ENCODE measurements at places on chromosomes 3 and 15. TPM values are rescaled to one million over a fixed set of nuclear protein-coding genes. Genes with fewer than 3 reads are reported as not detected.

The ZNF770 gene
- 52.9 TPM for total RNA-seq

The NAA80 gene
- total RNA-seq: 10.7 TPM

The SLC22A13 gene
- total RNA-seq: 0.16 TPM

The RBPMS2 gene
- 8.2 TPM for total RNA-seq

The ZPLD1 gene
- total RNA-seq: 1.2 TPM

The CLPX gene
- total RNA-seq: 48.2 TPM

The PLSCR5 gene
- not detected for total RNA-seq

The LMAN1L gene
- not detected for total RNA-seq

The TTLL13 gene
- 0.54 TPM for total RNA-seq

The ULK3 gene
- total RNA-seq: 36.1 TPM

DNA sequence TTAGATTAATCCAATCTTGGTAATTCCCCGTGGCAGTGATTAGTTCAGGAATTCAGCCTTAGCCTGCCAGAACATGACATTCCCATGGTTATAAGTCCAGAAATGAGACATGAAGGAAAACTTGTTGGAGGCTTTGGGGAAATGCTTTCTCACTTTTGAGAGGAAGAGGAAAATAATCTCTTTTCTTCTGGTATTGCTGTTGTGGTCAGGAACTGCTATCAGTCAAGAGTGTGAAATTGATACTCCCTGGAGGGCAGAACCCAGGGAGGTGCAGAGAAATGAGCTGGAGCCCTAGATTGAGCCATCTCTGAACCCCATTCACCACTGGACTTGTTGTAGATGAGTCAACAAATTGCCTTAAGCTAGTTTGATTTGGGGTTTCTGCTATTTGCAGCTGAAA lies 38.6 kb upstream of the APH1B start:
- H3K36me3 ChIP-seq: no peaks in the 10 kb centered on the region
- peaks cover 6% of the 10 kb centered on the region for H3K4me1 ChIP-seq
- H3K27me3 ChIP-seq: no peaks in the 10 kb centered on the region
- no peak overlapping the region for H3K27ac ChIP-seq
- DNase-seq: no peak
- H3K4me3 ChIP-seq: no peak overlapping the region

GRCh38 chr3:171614318-171614921 lies 154.2 kb upstream of the TNIK start:
- peaks cover 5% of the 10 kb centered on the region for H3K4me1 ChIP-seq
- no peak overlapping the region for H3K4me3 ChIP-seq
- peak overlapping the region; percentile 51 for H3K27ac ChIP-seq
- DNase-seq: peak; percentile 72

DNA sequence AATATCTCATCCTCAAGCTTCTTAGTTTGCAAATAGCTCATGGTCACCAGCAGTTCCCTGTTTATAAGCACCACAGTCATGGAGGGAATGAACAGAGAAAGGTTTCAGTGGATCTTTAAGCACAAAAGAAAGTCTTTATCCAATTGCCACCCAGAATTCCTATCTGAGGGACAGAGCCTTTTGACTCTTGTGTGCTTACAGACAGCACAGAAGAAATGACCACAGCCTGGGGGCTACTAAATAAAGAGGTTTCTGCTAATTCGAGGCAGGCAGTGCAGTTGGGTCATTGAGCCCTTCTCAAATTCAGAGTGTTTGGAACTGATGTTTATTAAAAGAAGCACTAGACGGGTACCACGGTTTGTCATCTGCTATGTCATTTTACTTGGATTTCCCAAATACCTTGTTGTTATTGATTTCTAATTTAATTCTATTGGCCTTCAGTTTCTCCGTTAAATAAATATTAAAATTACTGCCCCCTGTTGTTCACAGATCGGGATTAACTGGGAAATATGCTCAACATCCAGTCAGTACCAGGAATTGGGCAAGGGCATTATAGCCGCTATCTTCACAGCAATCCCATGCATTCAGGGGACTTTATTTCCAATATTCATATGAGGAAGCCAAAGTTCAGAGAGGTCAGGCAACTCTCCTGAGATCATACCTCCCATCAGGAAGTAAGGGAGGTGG lies 3.6 kb downstream of the PRICKLE2 start:
- DNase-seq: no peak
- H3K27ac ChIP-seq: no peak overlapping the region
- H3K4me3 ChIP-seq: no peak overlapping the region

DNA sequence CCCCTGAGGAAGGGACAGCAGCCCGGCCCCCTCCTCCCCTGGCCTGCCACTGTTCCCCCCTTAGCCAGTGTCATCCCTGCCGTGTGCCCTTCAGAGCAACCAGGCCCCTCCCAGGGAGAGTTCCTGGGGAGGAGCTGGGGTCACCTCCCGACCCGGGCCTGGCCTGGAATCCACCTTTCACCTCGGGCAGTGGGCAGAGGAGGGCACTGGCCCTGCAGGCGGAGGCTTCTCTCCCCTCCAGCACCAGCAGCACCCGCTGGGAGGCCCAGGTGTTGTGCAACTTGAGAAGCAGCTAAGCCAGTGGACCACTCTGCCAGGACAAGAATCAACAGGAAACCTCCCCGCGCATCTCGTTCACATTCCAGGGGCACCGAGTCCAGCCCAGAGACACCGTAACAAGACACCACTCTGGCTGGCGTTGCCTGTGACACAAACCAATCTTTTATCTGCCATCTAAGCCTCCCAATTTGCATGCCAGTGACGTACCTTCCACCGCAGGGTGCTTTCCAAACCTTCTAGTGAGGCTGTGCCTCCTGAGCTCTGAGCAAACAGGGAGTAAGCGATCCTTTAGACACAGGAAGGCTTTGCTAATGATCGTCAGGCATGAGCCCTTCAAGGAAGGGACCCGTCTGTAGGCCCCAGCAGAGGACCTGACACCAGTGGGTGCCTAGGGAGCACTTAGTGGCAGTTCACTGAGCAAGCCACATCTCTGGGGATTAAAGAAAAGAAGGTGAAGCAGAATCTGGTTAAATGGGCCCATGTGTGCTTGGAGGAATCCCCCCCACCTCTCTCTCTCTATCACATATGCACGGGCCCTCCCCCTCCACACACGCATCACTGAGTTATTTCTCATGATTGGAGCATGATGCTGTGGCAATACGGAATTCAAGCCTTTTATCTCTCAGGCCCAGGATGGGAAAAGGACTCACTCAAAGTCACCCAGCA lies 98.9 kb upstream of the TLE3 start:
- H3K4me1 ChIP-seq: peaks cover 6% of the 10 kb centered on the region
- H3K27me3 ChIP-seq: no peaks in the 10 kb centered on the region
- peak overlapping the region; percentile 64 for H3K27ac ChIP-seq
- no peaks in the 10 kb centered on the region for H3K36me3 ChIP-seq
- peak; percentile 92 for DNase-seq

DNA sequence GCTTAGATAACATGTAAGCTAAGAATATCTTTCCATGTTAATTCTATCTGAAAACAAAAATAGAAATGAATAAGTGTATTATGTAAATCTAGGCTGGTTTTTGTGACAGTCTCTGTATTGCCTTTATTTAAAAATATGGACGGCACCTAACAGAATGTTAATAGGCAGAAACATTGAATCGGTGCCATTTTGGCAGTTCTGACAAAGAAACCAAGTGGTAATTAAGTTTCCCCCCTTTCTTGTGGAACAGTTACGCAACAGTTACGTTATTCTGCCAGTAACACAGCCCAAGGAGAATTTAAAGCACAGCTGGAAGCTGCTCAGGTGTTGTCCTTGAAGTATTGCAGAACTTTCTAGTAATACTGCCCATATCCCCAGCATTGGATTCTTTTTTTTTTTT lies 21.5 kb downstream of the LARS2 start:
- no peak overlapping the region for H3K4me3 ChIP-seq
- H3K27me3 ChIP-seq: no peaks in the 10 kb centered on the region
- no peak overlapping the region for H3K27ac ChIP-seq
- peaks cover 11% of the 10 kb centered on the region for H3K4me1 ChIP-seq

DNA sequence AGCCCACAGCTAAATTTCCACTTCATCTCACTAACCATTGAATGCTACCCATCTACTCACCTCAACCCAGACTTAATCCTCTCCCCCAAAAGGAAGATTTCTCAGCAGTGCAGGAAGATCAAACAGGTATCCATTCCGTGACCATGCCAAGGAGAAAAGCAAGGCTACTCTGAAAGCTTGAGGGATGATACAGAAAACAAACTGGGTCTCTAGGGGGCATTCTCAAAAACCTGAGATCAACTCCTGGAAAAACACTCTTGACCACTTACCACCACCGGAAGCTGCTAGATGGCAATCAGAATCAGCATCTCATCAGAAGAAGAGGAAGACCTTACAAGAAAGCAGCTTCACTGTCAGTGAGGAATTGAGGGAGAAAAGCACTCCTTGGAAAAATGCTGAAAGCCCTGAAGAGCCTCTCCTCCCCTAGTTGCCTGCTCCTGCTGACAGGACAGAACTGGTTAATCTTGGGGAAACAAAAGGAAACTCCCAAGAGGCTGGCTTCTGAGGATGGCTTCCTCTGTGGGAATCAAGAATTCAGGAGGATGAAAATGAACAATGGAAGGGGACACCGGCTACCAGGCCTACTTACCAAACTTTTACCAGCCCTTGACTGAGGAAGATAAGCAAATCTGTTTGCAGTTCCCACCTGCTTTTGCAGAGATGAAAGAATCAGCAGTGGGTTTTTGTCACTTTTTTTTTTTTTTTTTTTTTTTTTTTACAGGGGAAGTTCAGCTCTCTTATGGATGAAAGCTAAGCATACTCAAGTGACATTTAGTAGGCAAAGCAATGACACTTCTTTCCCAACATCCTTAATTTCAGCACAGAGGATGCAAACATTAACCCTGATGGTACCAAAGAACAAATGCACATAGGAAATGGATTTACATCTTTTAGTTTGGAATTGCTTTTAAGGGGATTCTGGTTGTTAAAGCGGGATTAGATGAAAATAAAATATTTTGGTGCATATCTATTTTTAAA lies at the start of gene ATP8B4:
Gene ATP8B4 (minus strand): TSS at position 171 of the 978 bp plus-strand sequence. CDS start 12,267 bp downstream, outside the sequence.
- H3K4me1 ChIP-seq: no peaks in the 10 kb centered on the region
- no peak within 1 kb of the TSS for H3K27ac ChIP-seq
- no peak within 1 kb of the TSS for H3K4me3 ChIP-seq
- H3K27me3 ChIP-seq: no peaks in the 10 kb centered on the region
- no peaks in the 10 kb centered on the region for H3K36me3 ChIP-seq
- DNase-seq: no peak

GRCh38 chr15:66195621-66196230 lies 57.8 kb downstream of the MEGF11 start:
- no peaks in the 10 kb centered on the region for H3K36me3 ChIP-seq
- H3K4me3 ChIP-seq: no peak overlapping the region
- no peak overlapping the region for H3K27ac ChIP-seq
- no peaks in the 10 kb centered on the region for H3K27me3 ChIP-seq
- H3K4me1 ChIP-seq: no peaks in the 10 kb centered on the region

DNA sequence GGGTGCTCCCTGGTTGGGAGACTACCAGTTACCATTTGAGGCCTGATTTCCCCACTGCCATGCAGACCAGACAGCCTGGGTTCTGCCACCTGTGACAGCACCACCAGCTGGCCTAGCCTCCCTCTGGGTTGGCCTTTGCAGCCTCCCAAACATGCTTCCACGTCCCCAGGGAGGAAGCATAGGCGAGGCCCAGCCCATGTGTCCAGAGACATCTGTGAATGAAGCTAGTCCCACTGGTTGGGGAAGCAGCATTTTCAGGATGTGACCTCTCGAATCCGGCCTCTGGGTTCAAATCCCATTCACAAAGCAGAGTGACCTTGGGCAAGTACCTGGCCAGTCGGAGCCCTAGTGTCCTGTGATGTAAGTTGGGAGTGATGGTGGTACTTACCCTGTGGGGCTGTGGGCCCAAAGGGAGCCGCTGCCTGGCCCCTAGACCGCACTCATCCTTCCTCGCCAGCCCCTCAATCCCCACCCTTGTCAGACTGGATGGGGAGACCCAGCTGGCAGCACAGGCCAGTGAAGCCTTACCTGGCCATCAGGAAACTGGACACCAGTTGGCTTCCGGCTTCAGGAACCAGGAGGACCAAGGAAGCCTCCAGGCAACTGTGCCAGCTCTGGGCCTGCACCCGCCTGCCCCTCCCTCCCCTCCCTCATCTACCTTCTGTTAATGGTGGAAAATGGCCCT lies 6.0 kb downstream of the KLF15 start:
- peak; percentile 50 for DNase-seq
- peaks cover 24% of the 10 kb centered on the region for H3K4me1 ChIP-seq
- no peaks in the 10 kb centered on the region for H3K27me3 ChIP-seq
- H3K27ac ChIP-seq: no peak overlapping the region
- no peak overlapping the region for H3K4me3 ChIP-seq

DNA sequence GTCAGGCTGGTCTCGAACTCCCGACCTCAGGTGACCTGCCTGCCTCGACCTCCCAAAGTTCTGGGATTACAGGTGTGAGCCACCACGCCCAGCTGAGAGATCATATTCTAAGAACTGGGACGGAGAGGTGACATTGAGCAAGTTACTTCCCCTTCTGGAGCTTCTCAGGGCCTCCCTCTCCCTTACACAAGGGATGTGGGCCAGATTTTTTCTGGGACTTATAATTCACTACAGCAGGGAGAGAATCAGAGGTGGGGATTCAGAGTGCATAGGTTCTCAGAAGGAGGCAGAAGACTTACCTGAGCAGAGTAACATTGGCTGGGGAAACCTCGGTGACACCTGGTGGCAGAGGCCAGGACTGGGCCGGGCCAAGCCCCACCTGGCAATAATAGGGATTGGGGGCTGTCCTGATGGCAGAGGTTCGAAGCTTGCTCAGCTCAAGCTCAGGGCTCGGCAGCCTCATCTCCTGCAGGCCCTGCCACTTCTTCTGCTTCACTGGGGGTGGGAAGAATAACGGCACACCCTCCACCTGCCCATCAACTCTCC lies 6.8 kb downstream of the LTK start:
- H3K27me3 ChIP-seq: peaks cover 10% of the 10 kb centered on the region
- H3K36me3 ChIP-seq: no peaks in the 10 kb centered on the region
- H3K4me3 ChIP-seq: no peak overlapping the region
- no peak for DNase-seq
- H3K4me1 ChIP-seq: no peaks in the 10 kb centered on the region

DNA sequence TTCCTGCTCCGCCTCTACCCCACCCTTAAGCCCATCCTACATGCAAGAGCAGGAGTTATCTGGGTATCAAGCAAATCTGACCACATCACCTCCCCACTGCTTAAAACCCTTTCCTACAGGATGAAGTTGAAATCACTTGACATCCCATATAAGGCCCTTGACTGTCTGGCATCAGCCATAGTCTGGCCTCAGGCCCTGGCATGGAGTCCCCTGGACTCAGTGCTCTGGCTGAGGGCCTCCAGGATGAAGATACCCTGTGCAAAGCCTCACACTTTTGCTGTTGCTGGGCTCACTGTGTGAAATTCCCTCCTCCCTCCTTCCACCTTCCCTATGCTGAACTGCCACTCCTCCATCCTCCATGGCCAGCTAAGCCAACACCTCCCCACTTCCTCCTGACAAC lies 65.2 kb upstream of the GLCE start:
- H3K36me3 ChIP-seq: no peaks in the 10 kb centered on the region
- no peak overlapping the region for H3K4me3 ChIP-seq
- H3K4me1 ChIP-seq: no peaks in the 10 kb centered on the region
